ENCODE measurements at places on chromosomes 7 and 10. TPM values are rescaled to one million over a fixed set of nuclear protein-coding genes. Genes with fewer than 3 reads are reported as not detected.

The C7orf25 gene
- polyA plus RNA-seq = 1.7 TPM

The TFPI2 gene
- 0.22 TPM for polyA plus RNA-seq

DNA sequence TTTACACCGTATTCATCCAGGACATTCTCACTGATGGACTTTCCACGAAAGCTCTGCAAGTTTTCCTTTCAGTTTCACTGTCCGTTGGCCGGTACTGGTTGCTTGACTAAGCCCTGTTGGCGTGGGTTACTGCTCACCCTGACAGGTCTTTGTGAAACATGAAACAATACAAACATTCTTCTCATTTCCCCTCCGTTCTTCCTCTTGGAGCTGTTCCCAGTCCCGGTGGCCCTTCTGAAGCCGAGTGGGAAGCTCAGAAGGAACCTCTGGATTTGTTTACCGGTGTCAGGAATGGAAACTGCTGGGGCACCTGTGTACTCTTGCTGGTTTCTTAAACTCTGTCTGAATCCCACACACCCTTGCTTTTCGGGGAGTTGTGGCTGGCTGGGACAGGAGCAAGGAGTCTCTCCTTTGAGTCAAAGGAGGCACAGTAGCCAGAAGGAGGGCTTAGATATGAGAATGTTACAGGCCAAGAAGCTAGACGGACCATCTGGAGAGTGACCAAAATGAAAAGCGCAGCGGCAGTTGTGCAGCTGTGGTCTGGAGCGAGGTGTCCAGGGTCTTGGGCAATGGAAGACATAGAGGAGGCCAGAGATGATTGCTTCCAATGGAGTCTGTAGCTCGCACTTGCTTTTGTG, 45.7 kb downstream of the LYZL2 start:
- DNase-seq = no peak

DNA sequence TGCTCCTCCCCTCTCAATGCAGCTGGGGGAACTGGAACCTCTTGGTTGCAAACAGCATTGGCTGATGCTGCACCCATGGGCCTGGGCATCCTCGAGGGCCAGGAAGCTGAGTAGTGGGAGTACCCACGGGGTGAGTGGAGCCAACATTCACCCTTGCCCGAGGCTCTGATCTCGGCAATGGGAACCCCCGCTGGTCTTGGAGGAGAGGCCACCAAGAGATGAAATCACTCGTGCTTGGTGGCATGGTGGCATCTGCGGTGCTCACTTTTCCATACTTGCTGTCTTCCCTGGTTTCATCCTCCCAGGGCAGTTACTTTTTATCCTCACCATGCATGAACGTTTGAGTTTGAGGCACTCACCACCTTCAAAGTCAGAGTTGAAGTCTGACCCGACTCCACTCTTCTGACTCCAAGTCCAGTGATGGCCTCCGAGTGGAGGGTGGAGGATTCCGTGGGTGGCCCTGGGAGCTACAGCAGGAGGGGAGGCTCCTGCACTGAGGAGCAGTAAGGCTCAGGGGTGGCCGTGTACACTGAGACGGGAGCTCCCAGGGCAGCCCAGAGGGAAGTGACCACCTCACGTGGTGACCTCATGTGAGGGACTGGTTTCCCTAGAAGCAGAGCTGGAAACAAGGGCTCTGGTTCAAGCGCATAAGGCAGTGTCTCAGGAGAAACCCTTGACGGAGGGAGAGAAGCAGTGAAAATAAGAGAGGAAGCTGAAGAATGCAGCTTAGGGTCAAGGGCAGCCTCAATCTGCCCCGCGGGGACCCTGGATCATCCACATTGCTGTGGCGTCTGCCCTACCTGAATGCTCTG, 349.1 kb downstream of the TCERG1L start:
- DNase-seq = no peak

DNA sequence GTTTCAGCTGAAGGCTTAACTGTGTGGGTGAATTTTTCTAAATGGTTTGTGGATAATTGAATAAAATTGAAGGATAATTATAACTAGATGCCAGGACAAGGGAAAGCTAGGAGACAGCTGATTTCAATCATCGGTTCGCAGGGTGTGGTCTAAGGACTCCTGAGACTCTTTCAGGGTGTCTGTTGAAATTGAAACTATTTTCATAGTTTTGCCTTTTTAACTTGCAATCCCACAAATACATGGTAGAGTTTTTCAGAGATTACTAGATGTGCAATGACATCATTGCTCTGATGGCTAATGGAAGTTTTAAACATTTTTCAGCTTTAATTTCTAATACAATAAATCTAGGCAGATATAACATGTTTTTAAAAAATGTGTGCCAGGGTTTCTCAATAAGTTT, 18.5 kb downstream of the TRUB1 start:
- no peak for DNase-seq

GRCh38 chr10:24456322-24456721, 247.4 kb downstream of the KIAA1217 start:
- no peak for DNase-seq

DNA sequence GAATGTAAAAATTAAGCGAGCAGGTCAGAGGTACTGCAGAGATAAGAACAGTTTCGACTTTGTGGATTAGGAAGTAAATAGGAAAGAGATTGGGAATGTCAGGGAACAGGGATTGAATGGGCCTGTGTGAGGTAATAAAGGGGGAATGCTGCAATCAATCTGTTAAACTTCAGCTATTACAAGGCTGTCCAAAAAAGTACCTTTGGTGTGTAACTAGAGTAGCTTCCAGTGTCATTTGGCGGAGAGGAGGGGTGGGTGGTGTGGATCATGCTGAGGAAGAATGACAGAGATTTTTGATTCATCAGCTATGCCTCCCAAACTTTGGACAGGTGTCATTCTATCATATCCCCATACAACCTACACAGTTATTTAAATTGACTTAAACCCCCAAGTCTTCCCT, 128.2 kb upstream of the RHEB start:
- no peak for DNase-seq

The NUTM2B gene
- polyA plus RNA-seq = 1.4 TPM

The CDNF gene
- 2.4 TPM for polyA plus RNA-seq

The INPP5F gene
- polyA plus RNA-seq = 14.4 TPM

DNA sequence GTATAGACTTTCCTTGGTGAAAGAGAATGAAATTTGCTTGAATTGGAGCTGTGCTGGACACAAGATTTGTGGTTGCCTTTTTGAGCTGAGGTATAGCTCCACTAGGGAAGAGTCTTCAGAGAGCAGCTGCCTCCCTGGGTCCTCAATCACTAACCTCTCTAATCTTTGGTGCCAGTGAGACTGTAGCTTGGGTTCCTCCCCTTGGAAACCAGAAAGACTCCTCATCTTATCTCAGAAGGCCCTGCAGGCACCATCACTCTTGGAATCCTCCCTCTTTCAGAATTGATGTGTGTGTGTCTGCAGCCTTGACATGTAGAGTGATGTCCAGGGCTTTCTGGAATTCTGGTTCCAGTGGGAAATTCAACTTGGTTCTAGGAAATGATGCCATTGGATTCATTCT, 426.5 kb downstream of the RPS24 start:
- DNase-seq = no peak

DNA sequence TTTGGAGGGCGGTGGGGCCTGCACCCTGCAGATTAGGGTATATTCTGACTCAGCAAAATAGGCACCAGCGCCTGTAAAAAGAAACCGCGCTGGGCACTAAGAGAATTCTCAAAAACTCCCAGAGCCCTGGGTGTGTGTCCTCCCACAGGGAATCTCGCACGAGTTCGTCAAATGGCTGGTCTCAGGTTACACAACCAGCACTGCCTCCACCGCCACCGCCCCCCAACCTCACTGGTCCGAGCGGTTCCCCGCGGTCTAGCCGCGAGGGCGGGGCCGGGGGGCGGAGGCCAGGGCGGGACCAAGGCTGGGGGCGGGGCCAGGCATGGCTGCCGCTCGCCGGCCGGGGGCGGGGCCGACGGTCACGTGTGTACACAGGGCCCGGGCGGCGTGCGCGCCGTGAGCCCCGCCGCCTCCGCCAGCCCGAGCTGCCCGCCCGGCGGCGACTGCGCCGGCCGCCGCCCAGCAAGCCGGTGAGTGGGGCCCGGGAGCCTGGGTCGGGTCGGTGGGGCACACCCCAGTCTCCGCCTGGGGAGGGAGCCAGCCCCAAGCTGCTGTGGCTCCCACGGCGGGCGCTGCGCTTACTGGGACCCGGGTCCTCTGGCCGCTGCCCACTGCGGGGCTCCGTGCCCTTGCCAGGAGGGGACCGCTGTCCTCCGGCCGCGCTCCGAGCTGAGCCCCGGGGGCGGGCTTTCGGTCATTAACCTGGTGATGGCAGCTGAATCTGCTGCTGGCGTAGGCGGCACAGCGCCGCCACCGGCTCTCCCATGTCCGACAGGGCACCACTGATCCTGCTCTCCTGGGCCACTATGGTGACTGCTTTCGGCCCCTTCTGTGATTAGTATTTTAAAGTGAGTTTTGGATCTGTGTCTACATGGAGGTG, at the start of gene GPR146:
GPR146 (plus strand) TSS at position 358 of the 880 bp plus-strand sequence. CDS start 12,970 bp downstream, outside the sequence.
- DNase-seq = peak; percentile 80

DNA sequence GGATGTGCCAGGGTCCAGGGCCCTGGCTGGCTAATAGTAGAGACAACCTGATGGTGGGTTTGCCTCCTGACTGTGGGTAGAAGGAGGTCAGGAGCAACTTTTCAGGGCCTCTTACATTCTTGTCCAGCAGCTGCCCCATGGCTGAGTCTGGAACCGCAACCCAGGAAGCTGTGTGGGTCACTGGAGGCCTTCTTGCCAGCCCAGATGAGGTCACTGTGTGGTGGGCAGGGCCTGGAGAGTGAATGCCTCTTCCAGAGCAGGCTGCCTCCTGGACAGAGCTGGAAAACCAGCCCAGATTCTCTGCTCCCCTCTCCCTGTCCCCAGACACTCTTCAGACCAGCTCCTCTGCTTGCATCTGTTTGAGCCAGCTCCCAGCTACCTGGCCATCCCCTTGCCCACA, 43.5 kb upstream of the LEP start:
- DNase-seq = no peak

GRCh38 chr7:136637813-136638212, 230.6 kb upstream of the CHRM2 start:
- DNase-seq = no peak

- DNase-seq = no peak
These were observed 2.3 kb downstream of the MYL10 start for GRCh38 chr7:101626758-101627157.

- DNase-seq = no peak
These were observed 17.2 kb downstream of the SGPL1 start for GRCh38 chr10:70832852-70833528.

DNA sequence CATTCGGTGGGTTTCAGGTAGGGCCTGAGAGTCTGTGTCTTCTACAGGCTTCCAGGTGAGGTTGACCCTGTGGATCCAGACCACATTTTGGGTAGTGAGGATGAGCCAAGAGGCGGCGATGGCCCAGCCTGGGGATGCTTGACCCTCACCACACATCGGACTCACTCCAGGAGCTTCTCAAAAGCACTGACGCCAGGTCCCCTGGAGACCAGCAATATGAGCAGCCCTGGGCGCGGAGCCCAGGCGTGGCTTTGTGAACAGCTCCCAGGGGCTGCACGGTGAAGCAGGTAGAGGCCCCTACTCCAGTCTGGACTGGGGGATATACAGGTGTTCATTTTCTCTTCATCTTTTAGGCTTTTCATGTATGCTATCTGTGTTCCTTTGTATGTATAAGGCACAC, 139.7 kb upstream of the PCBD1 start:
- no peak for DNase-seq

GRCh38 chr10:283916-284356, 148.7 kb downstream of the ZMYND11 start:
- DNase-seq = no peak

DNA sequence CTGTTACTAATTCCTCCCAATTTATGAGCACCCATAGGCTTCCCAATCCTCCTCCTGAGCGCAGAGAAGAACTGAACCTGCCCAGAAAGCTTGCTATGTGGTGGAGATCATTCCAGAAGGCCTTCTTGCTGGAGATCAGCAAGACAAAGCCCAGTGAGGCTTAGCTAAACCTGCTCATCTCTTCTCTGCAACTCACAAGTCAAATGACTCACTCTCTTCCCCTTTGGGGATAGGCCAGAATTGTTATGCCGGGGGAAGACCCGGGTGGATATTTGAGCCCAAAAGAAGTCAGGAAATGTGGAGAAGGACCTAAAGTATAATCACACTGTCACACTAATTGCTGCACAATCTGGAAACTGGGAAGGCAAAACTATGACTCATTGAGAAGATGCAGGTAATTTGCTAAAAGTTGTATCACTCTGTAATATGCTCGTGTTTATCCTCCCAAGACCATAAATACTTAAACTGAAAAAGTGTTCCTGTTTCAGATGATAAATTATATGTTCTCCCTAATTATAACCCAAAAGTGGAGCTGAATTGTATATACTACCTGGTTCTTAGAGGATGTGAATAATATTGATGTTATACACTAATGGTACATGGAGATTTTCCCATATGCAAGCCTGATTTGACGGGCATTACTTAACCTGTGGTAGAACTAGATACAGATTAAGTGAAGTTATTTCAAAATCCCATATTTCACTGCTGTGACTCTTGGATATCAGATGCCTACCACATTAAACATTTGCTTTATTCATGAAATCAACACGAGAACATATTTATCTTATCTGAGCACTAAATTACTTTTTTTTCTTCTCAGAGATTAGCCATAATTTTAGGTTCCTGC, 6.4 kb downstream of the NEBL start:
- DNase-seq = no peak

DNA sequence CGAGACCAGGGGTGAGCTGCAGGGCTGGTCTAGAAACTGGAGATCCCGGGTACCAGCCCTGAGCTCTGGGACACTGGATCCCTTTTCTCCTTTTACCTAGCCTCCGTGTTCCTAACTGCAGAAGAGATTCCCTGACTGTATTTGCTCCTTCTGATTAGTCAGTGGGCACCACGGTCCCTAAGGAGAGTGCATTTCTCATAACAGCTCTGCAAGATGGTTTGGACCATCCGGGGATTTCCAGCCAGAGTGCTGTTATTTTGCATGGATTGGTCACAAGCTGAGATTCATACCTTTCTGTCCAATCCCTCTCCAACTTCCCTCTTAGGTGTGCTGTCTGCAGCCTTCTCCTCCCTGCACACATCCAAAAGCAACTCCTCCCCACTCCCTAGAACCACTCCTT, 122.6 kb downstream of the MYL10 start:
- DNase-seq = no peak

GRCh38 chr7:80105701-80106408, 28.8 kb upstream of the GNAI1 start:
- no peak for DNase-seq

GRCh38 chr10:109968953-109969759, 38.6 kb upstream of the ADD3 start:
- no peak for DNase-seq
